ENCODE measurements at places on chromosomes 6 and 20.

DNA sequence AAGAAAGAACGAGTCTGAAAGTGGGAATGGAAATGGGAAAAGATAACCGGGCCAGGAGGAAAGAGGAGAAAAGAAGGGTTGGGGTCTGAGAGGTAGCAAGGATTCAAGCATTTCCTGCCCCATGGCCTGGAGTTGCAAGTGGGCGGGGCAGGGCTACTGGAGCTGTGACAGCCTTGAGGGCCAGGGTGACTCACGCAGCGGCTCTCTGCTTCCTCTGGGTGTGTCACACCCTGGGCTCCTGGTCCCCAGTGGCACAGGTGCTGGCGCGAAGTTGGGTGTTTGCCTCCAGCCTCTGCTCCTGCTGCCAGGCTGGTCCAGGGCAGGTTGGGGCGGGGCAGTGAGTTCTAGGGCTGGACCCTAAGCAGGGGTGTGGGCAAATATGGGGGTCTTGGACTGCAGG, 3.3 kb upstream of the ULBP3 start:
- DNase-seq: no peak

DNA sequence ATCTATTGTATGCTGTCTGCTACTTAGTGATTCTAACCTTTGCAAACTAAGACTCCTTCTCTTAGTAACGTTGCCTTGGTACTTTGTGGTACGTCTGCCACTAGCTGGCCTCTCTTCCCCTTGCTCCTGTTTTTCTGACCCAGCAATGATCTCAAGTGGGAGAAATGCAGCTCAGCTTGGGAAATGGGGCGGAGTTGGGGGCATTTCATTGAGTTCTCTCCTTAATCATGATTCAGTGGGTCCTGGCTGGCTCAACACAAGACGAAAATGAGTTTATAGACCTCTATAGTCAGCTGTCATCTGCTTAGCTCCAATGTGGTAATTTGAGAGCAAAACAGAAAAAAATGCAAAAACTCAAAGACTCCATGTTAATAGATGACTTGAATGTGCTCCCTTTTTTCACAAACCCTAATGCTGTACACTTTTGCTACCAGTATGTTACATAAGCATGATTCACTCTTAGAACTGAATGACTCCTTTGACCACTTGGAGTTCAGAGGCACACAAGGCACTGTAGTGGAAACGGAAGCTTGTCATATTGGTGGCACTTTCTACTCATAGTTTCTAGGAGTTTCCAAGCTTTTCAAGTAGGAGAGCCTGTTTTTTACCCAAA, 55.3 kb upstream of the SOX4 start:
- DNase-seq: no peak

GRCh38 chr20:20549267-20549612, 163.2 kb downstream of the RALGAPA2 start:
- peak; percentile 52 for DNase-seq

DNA sequence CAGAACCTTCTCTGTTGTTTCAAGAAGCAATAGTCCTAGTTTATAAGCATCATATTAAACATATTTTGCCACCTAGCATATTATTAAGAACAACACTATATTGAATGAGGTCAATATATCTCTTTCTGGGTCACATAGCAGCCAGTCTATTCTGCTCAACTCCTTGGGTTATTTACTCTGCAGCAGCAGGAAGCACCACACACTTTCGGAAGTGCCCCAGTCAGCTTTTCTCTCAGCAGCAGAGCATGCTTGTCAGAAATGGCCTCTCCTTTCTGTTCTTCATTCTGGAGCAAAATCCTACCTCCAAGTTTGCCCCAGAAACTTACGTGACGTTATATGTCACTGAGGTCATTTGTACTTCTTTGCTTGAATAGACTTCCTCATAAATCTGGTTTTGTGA, 22.7 kb downstream of the CFAP206 start:
- DNase-seq: no peak

GRCh38 chr6:151241853-151242252, 2.1 kb downstream of the AKAP12 start:
- no peak for DNase-seq

GRCh38 chr20:1341561-1342265, 12.8 kb upstream of the SDCBP2 start:
- DNase-seq: peak; percentile 38

DNA sequence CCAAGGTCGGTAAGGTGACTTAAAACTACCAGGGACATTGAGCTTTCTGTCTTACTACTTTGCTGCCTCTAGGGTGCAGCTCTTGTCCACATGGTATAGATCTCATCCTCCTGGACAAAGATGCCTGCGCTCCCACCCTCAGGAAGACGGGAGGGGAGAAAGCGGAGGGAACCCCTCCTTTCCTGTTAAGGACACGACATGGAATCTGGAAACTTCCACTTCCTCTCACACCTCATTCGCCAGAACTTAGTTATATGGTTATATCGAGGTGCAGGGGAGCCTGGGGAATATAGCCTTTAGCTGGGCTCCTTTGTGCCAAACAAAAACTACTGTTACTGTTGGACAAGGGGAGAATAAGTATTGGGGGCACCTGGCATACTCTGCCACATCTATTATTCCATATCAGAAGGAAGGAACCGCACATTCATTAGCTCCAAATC, 224.3 kb upstream of the TSHZ2 start:
- peak; percentile 44 for DNase-seq

- DNase-seq: no peak
Observed at GRCh38 chr20:9354579-9354978, 159.8 kb upstream of the LAMP5 start.

- DNase-seq: no peak
Observed at GRCh38 chr6:15553031-15553430, 109.8 kb downstream of the DTNBP1 start.

DNA sequence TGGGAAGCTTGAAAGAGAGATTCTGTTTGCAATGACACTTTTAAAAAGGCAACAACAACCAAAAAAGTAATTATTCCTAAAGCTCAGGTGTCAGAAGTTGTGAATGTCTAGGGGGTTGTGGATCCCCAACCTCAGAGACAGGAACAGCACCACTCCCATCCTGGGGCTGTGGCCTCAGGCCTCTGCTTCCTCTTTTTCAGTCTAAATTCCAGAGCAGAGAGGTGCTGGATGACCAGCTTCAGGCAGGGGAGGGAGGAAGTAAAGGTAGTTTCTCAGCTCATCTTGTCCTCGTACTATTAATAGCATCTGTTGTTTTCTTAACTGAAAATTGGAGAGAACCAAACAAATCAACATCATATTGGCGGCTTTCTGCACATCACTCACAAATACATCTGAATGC, 8.3 kb downstream of the NT5E start:
- no peak for DNase-seq

GRCh38 chr20:1930165-1930564, 35.0 kb downstream of the SIRPA start:
- DNase-seq: no peak

GRCh38 chr6:55088902-55089301, 85.4 kb upstream of the HCRTR2 start:
- DNase-seq: no peak

GRCh38 chr6:30562470-30563425, 5.7 kb downstream of the PRR3 start:
- DNase-seq: no peak

DNA sequence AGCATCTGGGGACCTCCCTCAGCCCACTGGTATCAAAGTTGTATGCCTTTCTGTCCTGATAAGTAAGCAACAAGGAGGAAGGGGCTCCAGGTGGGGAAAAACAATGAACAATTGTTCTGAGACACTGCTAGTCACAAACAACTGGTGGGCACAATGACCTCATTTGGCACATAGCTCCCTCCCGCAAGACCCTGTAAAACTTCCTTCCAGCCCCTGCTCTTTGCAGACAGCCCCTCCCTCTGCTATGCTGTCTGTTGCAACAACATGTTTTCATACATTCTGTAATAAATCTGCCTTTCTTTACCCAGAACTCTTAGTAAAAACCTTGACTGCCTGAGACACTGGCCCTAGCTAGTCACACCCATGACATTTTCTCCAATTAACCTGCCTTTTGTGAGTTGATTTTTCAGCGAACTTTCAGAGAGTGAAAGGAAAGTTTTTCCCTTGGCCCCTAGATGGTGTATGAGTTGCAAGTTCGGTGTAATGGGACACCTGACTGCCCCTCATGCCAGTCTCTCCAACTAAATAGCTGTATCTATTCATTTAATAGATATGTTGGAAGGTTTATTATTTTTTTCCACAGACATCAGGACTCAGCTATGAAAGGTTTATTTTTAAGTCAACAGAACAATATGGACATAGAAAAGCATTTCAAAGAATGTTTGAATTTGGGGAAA, 142.3 kb upstream of the SLC22A16 start:
- no peak for DNase-seq

DNA sequence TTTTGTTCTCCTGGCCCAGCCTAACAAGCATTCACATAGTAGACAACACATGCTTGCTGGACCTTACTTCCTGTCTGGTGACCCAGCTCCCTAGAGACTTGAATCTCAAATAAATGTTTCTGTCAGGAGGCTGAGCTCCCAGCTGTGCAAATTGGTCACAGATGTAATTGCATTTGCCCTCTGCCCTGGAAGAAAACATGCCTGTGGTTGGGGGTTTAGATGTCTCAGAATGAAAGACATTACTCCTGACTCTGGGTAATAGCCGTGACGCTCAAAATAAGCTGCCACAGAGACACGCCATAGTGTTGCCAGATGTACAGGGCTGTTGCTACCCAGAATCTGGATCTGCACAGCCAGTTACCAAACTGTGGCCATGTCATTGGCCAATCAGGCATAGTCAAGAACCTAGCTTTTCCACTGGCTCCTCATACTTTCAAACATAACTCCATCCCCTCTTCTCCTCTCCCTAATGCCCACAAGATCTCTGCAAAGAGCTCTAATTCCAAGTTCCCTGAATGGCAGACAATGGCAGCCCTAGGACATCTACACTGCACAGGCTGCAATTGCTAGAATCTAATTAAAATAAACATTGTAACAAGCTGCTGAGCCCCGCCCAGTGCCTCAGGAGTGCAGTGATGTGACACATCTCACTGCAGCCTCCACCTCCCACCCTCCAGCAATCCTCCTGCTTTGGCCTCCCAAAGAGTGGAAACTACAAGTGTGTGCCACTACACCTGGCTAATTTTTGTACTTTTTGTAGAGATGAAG, 32.8 kb upstream of the GMPR start:
- no peak for DNase-seq

GRCh38 chr6:47476781-47477496, 650 bp upstream of the CD2AP start:
- DNase-seq: no peak

DNA sequence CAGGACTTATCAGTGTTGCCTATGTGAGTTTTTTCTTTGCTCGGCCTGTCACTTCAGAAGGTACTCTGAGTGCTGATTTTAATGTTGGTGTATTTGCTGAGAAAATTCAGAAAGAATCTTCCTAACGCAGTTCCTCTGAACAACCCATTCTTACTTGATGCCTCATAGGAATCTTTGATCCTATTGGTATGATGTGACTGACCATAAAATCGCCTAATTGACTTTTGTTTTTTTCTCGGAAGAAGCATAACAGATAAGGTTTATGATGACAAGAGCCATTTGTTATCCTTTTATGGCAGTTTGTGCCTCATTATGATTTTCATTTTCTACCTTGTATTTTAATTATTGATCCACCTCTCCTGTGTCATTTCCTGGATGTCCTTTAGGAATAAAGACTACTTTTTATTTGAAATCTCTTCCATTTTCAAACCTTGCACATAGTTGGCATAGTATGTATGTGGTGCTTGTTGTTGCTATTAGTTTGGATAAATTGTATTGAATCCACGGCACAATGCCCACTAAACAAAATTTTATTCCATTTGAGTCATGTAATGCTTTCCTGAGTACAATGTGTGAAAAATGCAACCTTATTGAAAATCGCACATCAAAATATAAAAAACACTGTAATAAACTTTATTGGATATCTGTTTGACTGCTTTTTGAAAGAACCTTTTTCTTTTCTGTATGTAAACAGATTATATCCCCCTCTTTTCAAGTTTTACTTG, 37.3 kb downstream of the LRRC1 start:
- no peak for DNase-seq

DNA sequence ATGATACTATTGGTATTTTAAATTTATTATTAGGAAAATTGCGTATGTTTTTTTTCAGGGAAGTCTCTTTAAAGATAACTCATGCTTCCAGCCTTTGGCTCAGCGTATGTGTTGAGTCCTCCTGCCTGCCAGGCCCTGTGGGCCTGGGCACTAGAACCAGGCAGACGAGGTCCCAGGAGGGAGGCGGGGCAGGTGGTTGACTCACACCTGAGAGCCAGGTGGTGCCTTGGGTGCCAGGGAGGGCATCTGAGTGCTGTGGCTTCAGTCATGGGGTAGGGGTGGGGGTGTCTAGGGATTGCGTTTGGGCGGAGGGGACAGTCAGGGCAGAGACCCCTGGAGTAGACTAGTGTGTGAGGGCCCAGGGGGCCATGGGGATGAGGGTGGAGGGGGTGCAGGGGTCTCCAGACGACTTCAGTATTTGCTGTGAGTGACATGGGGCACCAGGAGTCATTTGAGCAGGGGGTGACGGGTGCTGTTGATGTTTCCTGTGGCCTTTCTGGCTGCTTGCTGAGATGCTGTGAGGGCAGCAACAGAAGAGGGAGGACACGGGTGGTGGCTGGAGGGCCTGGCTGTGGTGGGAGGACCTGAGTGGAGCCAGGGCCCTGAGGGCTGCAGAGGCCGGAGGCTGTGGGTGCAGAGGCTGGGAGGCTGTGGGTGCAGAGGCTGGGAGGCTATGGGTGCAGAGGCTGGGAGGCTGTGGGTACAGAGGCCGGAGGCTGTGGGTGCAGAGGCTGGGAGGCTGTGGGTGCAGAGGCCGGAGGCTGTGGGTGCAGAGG, 14.8 kb upstream of the ADRM1 start:
- DNase-seq: no peak

DNA sequence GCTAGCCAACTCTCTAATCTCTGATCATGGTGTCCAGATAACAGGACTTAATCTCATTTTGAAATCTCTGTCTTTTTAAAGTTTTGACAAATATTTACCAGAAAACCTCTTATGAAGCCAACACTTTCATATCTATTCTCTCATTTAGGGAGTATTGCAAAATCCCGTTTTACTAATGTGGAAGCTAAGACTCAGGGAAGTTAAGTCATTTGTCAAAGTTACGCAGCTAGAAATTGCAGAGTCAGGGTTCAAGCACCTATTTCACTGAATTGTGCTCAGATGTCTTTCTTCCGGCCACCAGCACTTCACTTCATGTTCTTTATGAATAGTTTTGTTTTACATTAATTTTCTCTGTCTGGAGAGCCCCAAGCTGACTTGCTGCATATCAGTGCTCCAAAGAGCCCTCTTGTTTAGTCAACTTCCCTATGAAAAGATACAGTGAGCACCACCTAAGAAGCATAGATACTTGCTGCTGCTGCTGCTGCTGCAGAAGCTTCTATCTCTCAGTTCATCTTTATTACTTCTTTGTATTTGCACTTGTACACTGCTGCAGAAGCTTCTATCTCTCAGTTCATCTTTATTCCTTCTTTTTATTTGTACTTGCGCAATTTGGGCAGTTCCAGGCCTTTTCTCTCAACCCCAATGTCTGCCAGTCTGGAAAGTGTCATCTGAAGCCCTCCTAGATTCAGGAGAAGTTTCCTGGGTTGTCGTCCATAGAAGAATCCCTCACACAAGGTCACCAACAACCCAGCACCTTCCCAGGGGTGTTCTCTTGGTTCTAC, 329.7 kb downstream of the MAFB start:
- no peak for DNase-seq

GRCh38 chr6:33297406-33297955, 1.3 kb downstream of the RGL2 start:
- DNase-seq: peak; percentile 61

All from WERI-Rb-1 (cell line).